ENCODE measurements at places on chromosomes 16 and 17.

- no peak for DNase-seq
These were observed 6.3 kb upstream of the MNT start for GRCh38 chr17:2406903-2407790.

DNA sequence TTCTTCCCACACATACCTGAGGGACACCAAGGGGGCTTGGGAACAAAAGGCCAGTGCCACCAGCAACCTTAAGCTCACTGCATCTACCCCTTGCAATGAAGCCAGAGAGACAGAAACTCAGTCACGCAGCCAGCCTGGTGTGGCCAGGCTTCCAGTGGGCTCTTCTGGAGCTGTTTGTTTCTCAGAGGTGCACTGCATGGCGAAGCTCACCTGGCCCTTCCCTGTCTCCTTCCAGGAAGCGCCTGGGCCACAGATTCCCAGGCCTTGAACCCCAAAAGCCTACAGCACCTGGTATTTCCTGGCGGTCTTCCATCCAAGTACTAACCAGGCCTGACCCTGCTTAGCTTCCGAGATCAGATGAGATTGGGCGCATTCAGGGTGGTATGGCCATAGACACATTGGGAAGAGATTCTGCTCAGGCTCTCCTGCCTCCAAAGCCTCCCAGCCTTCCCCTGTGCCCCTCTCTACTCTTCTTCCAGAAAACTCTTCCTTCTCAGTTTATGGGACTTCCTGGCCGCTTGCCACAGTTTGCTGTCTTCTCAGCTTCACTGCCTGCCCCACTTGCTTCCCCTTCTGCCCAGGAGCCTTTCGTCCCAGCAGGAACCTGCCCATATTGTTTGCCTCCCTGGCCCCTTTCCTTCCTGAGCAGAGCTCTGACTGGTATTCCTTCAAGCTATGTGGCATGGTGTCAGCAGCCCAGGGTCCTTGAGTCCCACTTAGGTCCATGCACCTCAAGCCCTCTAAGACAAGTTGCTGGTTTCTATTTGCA lies 1.6 kb downstream of the CISD3 start:
- no peak for DNase-seq

DNA sequence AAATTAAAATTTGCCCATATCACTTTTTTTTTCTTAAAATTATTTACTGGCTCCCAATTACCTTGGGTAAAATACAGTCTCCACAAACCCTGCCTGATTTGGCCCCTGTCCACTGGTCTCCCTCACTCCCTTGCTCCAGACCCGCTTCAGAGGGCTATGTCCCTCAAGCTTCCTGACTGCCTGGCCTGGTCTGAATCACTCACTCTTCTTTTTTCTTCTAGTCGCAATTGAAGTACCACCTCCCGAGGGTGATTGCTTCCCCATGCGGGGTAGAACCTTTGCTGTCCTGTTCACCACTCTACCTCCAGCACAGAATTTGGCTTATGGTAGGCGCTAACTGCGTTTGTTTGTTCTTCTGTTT lies 598 bp upstream of the PGAP3 start:
- DNase-seq, result no peak

- peak; percentile 41 for DNase-seq
These were observed 35.2 kb upstream of the CBX4 start for GRCh38 chr17:79874329-79874981.

DNA sequence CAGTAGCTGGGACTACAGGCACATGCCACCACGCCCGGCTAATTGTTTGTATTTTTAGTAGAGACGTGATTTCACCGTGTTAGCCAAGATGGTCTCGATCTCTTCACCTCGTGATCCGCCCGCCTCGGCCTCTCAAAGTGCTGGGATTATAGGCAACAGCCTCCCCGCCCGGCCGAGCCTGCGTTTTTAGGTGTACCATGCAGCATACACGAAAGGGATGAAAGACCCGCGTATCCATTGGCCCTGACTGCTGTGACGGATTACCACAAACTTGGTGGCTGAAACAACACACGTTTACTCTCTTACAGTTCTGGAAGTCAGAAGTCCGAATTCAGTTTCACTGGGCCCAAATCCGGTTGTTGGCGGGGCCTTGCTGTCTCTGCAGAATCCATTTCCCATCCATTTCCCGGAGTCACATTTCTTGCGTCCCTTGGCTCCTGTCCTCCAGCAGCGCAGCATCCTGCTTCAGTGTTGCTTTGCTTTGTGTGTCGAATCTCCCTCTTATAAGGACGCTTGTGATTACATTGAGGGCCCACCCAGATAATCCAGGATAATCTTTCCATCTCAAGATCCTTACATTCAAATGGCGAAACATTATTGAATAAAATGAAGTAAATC lies 8.3 kb upstream of the GUCY2D start:
- no peak for DNase-seq

- no peak for DNase-seq
These were observed 87.2 kb upstream of the SMIM36 start for GRCh38 chr17:55598495-55598894.

GRCh38 chr17:31842195-31843069 lies 16.6 kb downstream of the COPRS start:
- DNase-seq, result peak; percentile 62

DNA sequence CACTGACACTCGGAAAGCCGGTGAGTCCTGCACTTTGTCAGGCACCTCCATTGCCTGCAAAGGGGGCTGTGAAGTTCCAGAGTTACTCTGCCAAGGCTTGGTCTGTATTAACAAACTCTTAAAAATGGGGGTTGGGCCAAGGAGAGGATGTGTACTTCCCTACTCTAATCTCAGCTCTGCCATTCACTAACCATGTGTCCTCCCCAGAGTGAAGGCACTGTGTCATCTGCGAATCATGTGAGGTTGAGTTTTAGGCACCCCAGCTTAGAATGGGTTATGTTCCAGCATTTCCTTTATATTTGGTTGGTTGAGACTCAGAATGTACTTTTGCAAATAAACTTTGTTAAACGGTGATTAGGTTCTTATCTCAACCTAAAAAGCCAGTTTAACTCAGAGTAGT lies 24.9 kb downstream of the ERCC4 start:
- DNase-seq, result no peak

DNA sequence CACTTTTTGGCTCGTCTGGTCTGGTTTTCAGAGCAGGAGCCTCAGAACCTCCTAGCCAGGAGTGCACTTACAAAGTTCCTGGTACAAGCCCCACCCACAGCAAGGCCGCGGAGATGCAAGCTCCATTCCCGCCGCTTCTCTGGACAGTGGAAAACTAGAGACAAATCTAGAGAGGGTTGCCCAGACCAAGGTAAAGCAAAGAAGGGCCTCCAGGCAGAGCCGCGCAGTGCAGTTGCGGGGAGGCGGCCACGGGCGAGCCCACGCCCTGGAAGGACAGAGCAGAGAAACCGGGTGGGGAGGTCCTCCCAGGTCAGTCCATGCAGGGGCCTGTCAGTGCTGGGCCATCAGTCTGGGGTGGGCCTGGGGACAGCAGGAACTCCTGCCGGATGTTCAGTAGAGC lies 11.0 kb upstream of the OSGIN1 start:
- DNase-seq, result no peak

DNA sequence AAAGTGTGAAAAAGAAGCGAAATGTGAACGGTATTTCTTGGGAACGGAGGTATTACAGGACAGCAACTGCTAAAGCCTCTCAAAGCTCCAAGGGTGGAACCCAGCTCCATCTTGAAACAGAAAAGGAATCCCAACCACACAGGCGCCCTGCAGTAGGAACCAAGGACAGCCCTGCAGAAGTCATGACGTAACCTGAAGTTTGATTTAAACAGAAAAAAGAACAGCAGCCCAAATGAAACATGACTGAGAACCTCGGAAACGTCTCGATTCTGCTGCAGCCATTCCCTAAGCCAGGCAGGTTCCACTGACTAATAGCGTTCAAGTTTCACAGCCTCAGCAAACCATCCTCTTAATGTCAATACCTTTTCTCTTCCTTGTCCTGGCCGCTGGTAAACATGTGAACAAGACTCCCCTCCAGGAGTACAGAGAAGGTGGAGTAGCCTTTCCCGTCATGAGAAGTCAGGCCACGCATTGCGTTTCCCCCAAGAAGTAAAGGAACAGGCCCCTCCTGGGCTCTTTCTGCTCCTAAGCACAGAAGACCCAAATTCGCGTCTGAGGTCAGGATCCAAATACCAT lies 20.1 kb downstream of the SIAH1 start:
- no peak for DNase-seq

- no peak for DNase-seq
These were observed 9.9 kb downstream of the TSPOAP1 start for GRCh38 chr17:58318627-58319172.

DNA sequence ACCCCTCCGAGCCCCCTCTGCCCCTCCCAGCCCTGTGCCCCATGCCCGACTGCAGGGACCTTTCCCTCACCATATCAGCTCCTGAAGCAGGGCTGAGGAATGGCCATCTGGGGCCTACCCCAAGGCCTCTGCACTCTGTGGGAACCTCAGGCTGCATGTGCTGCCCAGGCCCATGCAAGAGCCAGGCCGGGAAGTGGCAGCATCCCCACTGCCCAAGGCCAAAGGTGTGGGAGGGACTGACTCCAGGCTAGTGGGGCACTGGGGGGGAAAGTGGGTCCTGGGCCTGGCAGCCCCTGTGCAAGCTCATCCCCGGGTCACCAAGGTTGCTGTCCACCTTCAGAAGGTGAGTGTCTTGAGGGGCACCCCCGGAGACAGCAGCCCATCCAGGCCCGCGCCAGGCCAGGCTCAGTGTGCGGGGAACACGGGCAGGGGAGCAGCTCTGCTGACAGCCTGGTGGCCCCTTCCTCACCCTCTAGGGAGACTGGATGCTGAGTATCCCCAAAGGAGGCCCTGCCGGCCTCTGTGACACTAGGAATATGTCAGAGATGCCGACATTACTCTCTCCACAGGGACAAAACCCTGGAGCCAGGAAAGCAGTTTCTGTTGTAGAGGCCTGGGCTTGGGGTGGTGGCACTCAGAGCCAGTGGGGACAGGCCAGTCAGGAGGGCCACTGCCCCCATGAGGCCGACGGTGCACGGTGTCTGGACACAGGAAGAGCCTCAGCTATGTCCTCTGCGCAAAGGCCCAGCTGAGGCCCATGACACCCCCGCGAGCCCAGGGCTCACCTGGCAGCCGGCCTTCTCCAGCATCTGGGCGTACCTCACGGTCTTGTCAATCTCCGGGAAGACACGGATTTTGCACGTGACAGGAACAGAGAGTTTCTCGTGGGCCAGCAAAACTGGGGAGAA lies 3.3 kb downstream of the DUS1L start:
- no peak for DNase-seq

DNA sequence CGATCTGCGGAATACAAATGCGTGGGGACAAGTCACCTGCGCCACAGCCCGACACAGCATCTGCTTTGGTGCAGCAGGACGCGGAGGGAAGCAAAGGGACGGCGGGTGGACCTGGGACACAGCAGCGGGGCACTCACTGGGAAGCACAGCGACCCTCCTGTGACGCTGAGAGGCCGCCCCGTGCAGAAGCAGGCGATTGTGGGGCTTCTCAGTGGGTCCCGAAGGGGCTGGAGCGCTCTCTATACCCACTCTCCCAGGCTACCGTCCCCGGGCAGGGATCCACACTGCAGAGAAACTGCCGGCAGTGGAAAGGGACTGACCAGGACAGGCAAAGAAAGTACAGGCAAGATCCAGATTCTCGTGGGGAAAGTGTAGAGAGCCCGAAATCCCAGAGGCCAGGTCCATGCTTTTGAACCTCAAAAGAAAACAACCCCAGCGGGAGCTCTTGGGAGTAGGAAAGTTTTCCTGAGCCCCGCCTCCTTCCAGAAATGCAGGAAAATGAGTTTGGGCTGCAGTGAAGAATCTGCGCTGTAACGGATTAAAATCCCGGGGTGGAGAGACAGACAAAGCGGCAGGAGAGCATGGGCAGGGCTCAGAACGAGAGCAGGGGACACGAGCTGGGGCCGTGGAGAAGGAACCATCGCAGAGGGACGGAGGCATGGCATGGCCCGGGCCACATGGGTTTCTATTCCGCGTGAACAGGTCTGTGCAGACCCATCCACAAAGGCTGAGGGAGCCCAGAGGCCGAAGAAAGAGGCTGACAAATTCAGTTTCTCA lies 12.7 kb downstream of the COX4I1 start:
- DNase-seq, result no peak

GRCh38 chr17:19238167-19238505 lies 970 bp downstream of the EPN2 start:
- peak; percentile 39 for DNase-seq

- DNase-seq, result no peak
These were observed 770 bp downstream of the CCNF start for GRCh38 chr16:2429771-2430663.

GRCh38 chr16:60485872-60486489 lies 1550.3 kb downstream of the CDH8 start:
- no peak for DNase-seq

DNA sequence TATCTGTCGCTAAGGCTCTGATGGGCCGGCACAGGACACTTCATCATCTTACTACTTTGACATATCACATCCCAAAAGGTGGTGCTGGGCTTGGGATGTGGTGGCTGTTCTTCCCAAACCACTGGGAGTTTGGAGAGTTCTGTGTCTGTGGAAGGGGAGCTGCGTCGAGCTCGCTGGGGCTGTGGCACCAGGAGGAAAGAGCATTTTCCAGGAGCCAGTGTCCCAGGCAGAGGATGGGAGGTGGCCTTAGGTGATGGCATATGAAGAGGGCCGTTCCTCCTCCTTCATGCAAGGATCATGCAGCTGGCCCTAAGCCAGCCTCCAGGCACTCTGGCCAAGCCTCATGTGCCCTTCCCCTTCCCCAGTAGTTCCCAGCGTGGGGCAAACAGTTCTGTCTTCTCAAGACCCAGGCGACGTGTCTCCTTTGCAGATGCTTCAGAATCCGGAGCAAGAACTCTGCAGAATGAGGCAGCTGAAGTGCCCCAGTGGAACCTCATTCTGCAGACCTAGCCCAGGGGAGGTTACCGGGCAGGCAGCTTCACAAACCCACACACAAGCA lies 89.4 kb upstream of the TNRC6C start:
- DNase-seq, result no peak

- no peak for DNase-seq
These were observed 2.7 kb downstream of the NOD2 start for GRCh38 chr16:50696126-50696525.

DNA sequence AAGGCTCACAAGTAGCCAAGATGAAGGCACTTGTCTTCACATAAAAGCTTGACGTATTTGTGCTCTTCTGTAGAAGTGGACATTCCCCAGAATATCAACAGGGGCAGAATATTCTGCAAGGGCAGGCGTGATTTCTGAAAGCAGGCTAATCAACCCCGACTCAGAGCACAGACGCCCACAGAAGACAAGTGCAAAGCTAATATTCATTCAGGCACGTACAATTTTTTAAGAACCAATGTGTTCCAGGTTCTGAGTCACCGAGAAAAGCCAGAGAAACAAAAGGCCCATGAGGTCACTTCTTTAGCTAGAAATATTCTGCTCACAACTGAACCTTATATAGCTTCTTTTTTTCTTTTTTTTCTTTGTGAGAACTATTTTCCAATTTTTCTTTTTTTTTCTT lies 121.6 kb downstream of the DNAH9 start:
- no peak for DNase-seq

DNA sequence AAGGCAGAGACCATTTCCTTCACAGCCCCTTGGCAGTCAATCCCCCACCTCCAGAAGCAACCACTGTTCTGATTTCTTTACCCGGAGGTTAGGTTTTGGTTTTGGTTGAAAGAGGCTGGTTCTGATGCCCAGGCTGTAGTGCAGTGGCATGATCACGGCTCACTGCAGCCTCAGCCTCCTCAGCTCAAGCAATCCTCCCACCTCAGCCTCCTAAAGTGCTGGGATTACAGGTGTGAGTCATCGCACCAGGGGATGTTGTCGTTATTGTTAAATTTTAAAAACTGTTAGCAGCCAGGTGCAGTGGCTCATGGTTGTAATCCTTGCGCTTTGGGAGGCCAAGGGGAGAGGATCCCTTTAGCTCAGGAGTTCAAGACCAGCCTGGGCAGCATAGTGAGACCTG lies 3.0 kb upstream of the CTRB2 start:
- no peak for DNase-seq

Measured in hematopoietic multipotent progenitor cell treated with erythropoietin and hydrocortisone succinate and interleukin-3 and kit ligand, for 17 days (in vitro differentiated cells).